ENCODE measurements at places on chromosomes 11 and 22.

- no peak for DNase-seq
These were observed 9.1 kb upstream of the CKAP5 start for GRCh38 chr11:46855167-46855566.

DNA sequence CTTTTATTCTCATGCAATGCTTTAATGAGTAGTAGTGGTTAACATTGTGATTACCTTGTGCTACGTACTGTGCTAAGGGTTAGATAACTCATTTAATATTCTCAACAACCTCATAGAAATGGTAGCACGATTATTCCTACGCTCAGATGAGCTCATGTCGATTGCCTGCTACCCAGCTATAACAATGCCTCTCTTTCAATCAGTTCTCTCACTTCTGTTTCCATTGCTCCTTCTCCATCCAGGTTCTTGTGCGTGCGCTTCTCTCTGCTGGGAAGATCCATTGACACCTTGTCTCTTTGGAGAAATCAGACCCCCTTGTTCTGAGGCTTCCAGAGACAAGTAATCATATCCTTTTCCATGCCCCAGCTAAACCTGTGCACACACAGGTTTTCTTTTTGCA is 120.8 kb downstream of the NECTIN1 start:
- DNase-seq = no peak

GRCh38 chr11:81970886-81971285 is 762.8 kb downstream of the FAM181B start:
- no peak for DNase-seq

DNA sequence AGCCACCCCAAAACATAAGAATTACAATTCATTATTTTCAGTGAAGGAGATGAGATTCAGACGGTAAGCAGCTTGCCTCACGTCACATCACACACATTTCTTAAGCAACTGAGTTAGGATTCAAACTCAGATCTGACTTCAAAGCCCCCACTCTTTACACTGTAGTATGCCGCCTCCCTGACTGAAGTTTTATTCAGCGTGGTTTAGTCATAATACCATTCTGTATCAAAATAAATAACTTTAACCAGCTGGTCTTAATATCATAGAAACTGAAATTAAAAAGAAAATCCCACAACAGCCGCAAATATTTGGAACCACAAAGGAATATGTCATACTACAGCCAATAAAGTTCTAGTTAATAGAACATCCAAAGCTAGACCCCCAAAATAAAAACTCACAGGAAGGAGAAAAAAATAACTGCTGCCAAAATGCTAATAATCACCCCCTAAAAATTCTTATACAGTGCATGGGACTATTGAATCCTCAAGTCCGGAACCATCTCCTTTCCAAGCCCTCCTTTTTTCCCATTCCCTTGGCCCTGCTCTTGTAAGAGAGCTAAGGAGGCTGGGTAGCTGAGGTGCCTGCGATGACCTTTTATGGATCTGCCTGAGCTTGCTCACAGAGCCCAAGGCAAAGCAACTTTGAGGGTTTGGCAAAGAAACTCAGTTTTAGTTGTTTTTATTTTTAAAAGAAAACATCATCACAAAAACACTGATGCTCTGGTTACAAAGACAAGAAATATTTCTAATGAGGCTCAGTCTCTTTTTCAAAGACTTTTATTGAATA is 334.5 kb downstream of the TTC28 start:
- DNase-seq = no peak

GRCh38 chr11:65084598-65085375 is 765 bp downstream of the ZFPL1 start:
- DNase-seq = no peak

DNA sequence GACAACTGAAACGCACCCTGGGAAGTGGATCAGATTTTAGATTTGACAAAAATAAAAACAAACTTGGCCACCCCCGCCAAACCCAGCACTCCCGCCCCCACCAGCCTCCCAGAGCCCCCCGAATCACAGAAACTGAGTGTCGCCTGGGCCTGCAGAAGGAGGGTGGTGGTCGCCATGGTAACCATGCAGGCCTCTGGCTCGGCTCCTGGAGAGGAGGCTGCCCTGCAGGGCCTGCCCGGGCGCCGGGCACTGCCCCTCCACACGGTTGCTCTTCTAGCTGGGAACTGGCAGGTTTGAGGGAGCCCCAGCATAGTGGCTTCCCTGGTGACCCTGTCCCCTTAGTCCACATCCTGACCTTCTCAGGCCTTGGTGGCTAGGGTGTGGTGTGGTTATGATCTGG is 19.3 kb downstream of the CACNA1I start:
- DNase-seq = no peak

GRCh38 chr11:64352995-64353714 is 5.8 kb upstream of the RPS6KA4 start:
- no peak for DNase-seq

GRCh38 chr22:43099095-43099494 is 9.9 kb upstream of the TTLL1 start:
- no peak for DNase-seq

DNA sequence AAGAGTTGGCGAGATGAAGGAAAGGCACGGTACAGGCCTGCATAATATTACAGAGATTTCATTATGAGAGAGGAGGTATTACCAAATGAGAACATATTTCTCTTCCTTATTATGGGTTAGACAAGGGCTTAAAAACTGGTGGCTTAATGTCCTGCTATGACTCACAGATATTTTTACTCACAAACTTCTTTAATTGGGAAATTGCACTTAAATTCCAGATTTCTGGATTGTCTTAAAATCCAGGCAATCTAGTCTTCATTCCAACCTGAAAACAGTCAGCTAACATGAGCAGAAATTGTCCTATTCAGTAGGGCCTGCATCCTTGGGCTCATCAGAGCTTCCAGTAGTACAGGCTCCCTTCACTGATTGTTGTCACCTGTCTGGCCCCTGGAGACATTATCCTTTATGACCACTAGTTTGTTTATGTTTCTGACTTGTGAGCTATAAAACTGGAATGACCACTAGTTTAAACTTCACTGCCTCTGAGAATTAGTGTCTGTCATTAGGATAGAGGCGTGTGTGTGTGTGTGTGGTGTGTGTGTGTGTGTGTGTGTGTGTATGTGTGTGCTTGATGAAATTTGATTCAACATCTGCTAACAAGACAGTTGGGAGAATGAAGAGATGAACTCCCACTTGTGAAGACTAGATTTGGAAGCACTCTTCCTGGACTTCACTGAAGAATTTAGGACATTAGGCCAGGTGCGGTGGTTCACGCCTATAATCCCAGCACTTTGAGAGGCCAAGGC is 25.1 kb downstream of the DBX1 start:
- no peak for DNase-seq

- DNase-seq = no peak
These were observed at the start of gene P2RX3 for GRCh38 chr11:57338142-57338541. TSS of gene P2RX3 (plus strand) at chr11:57338352. CDS start at chr11:57338551, 199 bp downstream.

DNA sequence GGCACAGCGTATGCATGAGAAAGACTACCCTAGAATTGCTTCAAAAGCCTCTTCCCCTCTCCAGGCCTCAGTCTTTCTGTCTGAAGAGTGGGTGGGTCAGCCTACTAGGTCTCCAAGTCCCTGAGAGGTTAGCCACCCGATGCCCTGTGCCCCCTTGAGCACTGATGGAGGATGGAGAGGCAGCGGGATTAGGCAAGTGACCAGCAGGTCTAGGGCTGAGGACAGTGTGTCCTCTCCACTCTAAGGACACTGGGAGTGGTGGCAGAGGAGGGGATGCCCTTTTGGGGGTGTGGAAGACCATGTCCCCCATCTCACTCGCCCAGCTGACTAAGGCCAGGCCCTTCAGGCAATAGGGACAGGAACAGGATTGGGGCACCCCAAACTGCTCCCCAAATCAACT is 72.2 kb upstream of the WNT11 start:
- no peak for DNase-seq

GRCh38 chr11:19577976-19578619 is 134.5 kb upstream of the NAV2 start:
- no peak for DNase-seq

- no peak for DNase-seq
These were observed 8.9 kb downstream of the ALX4 start for GRCh38 chr11:44300844-44301563.

All from stimulated activated CD8-positive, alpha-beta memory T cell treated with anti-CD3 and anti-CD28 coated beads, Interleukin-7, amount 100 ng/mL, for 1 hour (primary cell).